ENCODE measurements at places on chromosomes 6 and 20.

GRCh38 chr6:72905705-72906478 lies 284.0 kb downstream of the KCNQ5 start:
- DNase-seq, result no peak

DNA sequence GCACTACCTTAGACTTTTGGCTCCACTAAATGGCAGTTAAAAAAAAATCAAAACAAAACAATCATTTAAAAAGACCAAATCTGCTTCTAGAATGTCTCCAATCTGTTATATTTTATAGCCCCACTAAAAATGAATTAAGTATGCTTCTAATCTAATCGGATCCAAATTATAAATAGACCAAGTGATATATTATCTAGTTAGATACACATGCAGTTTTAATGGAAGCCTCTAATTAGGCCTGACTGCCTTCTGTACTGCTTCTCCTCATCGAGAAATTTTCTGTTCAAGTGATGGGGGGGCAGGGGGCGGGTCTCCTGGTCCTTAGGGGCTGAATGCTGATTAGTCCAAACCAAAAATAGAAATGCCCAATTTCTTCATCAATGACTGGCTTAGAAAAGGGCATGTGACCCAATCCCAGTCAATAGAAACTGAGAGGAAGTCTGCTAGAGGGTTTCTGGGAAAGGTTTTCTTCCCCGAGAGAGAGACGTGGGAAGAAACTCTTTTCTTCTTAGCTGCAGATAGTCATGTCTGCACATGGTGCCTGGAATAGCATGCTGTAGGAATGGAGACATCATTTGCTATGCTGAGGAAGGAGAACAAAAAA lies 6.9 kb downstream of the SESN1 start:
- DNase-seq, result no peak

- DNase-seq, result peak; percentile 2
Measured at GRCh38 chr6:137370871-137371633, 123.1 kb downstream of the OLIG3 start.

DNA sequence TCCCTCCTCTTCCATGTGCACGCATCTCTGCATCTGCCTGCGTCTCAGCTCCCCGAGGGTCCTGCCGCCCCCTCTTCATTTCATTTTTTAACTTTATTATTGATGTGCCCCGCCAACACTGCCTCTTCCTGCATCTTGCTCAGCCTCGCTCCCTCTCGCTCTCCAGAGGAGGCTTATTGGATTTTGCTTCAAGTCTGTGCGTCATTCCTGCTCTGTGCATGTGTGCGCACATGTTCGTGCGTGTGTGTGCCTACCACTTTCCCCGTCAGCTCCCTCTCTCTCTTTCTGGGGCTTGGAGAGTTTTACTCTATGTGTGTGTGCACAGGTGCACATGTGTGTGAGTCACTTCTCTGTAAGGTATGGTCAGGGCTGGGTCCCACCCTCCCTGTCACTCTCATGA lies 71.8 kb upstream of the NNAT start:
- DNase-seq, result no peak

DNA sequence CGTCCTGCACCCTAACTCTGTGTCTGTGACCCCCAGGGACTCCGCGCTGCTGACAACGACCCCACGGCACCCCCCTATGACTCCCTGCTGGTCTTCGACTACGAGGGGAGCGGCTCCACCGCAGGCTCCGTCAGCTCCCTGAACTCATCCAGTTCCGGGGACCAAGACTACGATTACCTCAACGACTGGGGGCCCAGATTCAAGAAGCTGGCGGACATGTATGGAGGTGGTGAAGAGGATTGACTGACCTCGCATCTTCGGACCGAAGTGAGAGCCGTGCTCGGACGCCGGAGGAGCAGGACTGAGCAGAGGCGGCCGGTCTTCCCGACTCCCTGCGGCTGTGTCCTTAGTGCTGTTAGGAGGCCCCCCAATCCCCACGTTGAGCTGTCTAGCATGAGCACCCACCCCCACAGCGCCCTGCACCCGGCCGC lies 129.0 kb downstream of the TAF4 start:
- no peak for DNase-seq

DNA sequence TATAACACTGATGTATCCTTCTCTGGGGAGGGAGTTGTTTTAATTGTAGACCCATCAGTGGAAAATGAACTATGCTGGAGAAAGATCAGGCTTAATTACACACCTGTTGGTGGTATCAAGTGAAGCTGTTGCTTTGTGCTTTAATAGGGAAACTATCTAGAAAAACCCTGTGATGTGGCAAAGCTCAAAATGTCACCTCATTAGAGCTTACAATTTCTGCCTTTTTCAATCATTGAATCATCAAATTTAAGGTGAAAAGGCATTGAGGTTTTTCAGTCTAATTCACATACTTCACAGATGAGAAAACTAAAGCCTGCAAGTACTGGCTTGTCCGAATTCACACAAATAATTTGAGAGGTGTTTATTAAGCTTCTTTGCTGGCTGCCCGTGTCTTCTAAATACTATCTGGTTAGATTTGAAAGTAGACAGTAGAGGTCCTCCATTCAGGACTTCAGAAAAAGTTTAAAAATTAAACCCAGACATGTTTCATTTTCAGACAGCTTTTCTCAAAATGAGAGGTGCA lies 143.3 kb upstream of the MAP3K7 start:
- DNase-seq, result no peak

- DNase-seq, result no peak
Measured at GRCh38 chr6:7727946-7728854, 2.3 kb downstream of the BMP6 start.

DNA sequence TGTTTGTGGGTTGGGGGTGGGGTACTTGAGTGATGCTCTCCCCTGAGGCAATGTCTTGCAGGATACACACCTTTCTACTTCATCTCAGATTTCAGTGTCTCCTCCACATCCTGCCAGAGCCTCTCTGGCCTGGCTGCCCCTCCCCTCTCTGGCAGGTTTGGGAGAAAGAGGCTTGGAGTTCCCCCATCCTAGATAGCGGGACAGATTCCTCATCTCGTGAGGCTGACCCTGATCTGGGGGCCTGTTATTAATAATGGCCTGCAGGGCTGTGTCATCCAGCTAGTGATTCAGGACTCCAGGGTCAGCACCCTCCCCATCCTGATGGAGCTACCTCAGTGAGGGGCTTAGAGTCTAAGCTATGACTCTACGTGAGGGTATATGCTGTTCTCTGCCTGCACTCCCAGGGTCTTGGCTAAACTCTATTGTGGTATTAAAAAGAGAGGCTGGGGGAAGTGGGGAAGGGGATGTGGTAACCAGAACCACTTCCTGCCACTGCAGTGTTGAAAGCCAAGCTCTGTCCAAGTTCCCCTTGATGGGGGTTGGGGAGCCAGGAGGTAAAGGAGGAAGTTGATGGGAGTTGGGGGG lies 3.7 kb upstream of the MMP9 start:
- DNase-seq, result no peak
